ENCODE measurements at places on chromosomes 12 and 14.

DNA sequence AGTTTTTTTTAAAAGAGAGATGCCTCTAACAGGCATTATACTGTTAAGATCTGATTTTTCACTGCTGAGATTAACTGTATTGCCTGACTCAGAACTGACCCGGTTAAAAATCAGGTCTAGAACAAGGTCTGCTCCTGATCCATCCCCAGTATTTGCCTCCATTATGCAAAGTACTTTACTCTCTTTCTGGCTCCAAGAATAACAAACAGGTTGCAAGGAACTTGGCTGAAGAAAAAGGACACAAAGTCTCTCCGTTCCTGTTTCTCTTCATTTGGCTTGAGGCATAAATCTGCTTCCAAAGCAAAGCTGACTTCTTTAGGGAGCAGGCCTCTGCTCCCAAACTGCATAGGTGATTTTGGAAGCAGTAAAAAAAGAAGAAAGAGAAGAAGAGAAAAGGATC is 199.3 kb upstream of the PDZRN4 start:
- DNase-seq, result no peak

GRCh38 chr14:38835874-38836273 is 267.2 kb downstream of the SEC23A start:
- no peak for DNase-seq

- no peak for DNase-seq
Measured at GRCh38 chr12:31226639-31227038, 99.3 kb downstream of the SINHCAF start.

DNA sequence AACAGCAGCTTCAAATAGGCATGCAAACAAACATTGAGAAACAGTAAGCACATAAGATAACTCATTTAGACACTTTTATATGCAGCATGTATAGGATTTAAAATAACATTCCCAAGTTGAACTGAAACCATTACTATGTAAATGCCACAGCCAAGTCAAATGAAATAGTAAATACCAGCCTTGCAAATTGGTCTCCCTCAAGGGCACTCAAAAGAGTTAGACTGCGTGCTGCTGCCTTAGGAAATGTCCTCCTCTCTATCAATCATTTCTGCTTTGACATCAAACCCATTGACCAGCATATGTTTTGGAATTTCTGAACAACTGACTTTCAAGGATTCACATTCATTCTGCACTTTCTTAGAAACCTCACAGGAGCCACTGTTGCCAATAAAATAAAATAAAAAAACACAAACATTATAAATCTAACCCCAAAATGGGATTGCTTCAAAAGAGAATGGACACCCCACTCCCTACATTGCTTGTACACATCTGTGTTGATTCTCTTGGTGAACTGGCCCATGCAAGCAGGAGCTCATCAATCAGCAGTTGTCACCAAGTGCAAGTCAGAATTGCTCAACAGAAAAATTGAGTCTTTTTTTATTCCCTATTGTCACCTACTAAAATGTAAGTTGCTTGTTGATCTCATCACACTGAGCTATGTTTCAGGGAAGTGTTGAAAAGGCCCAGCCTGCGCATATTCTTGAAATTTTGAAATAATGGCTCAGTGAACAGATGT is 256.2 kb downstream of the DAD1 start:
- DNase-seq, result no peak

GRCh38 chr12:76252031-76252430 is 96.2 kb downstream of the BBS10 start:
- no peak for DNase-seq

DNA sequence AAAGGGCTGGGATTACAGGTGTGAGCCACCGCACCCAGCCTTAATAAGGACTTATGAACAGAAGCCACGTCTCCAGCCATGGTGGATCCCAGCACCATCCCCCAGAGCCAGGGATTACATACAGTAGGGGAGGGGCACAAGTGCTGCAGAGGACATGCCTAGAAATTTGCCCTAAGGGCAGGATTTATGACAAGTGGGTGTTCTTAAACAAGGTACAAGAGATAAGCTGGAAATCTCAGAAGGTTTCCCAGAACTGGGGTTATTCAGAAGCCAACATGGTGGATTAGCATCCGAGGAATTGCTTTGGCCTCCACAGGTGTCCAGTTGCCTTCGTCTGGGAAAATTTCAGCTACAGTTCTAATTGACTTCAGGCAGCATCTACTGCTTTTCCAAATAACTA is 114.4 kb upstream of the EGLN3 start:
- no peak for DNase-seq

DNA sequence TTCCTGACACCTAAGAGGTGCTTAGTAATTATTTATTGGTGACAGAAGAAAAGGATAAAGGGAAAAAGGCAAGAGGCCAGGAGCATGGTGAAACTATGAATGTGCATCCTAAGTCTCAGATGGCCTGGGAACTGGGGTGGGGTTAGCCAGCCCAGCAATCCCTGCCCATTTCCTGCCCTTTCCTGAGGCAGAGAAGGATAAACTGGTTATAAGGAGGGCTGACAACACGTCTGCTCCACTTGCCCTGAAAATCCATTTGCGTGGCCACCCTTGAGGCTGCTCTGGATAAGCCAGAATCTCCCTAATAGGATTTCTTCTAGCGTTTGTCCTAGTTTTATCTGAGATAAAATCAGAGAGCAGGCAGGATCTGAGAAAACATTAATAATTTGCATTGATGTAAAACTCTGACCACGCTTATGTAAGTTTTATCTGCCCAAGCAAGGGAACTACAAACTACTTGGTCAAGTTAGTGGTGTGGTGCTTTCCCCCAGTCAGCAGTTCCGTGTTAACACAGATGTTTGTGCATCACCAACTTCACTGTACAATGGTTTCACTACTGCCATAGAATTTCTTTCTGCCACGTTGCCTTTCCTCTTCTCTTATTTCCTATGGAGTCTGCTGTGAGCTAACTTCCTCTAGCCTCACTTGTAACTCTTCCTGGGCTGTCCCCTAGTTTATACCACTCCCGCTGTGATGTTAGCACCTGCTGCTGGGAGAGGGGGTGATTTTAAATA is 392.7 kb downstream of the RPS29 start:
- no peak for DNase-seq

GRCh38 chr12:68812553-68813241 is 4.7 kb downstream of the MDM2 start:
- no peak for DNase-seq

- no peak for DNase-seq
Measured at GRCh38 chr12:76084863-76085519, 506 bp upstream of the NAP1L1 start.

- DNase-seq, result no peak
Measured at GRCh38 chr12:39586816-39587215, 32.8 kb downstream of the ABCD2 start.

- DNase-seq, result no peak
Measured at GRCh38 chr14:98798099-98798498, 473.9 kb downstream of the BCL11B start.

DNA sequence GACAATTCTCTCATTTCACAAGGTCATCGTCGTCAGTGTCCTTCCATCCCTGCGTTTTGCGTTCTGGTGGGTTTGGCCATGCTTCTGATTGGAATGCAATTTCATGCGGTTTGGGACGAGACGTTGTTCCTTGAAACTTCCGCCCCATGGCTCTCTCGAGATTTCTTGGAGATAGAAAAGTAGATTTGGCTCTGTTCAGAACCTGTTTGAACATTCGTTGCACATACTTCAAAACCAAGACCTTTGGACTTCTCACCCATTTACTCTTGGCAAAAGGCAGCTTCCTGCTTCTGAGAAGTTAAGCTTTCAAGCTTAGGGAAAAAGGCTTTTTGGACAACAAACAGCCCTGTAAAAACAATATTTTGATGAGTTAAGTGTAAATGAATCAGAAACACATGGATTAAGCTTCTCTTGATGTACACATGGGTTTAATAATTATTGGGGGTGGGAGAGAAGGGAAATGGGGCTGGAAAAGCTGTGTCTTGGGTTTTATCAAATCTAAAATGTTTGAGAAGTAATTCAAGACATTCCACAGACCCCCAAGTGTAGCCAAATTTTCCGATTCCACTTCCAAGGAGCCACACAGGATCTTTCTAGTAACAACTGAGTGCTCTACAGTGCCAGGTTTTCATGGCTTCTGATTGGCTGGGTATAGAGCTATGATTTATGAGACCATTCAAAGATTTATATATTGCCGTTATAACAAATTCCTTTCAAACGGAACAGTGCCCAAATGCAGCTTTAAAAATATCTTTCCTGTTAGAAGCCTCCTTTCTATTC is 467.2 kb downstream of the MED13L start:
- DNase-seq, result no peak

DNA sequence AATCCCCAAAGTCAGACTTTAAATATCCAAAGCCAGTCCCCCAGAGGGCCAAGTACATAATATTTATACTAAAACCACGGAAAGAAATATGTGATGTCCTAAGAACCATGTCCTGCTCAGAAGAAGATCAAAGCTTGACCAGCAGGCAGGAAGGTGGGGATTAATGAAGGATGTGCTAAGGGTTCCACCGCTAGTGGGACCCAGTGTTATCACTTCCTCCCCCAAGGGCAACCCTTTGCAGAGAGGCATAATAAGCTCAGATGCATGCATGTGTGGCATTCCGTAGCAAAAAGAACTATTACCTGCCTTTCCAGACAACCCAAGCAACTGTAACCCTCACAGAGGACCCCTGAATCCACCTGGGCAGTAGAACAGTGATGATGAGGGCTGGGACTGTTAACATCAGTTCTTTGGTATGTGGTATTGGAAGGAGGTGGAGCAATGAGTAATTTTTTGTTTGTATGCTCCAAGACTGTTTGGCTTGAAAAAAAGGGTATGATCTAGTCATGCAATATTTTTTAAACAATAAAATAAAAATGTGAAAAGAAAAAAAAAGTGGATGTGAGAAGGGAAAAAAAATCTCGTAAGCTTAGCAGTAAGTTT is 71.7 kb upstream of the ETV6 start:
- DNase-seq, result no peak

GRCh38 chr14:102485693-102486512 is 23.7 kb downstream of the ANKRD9 start:
- no peak for DNase-seq

DNA sequence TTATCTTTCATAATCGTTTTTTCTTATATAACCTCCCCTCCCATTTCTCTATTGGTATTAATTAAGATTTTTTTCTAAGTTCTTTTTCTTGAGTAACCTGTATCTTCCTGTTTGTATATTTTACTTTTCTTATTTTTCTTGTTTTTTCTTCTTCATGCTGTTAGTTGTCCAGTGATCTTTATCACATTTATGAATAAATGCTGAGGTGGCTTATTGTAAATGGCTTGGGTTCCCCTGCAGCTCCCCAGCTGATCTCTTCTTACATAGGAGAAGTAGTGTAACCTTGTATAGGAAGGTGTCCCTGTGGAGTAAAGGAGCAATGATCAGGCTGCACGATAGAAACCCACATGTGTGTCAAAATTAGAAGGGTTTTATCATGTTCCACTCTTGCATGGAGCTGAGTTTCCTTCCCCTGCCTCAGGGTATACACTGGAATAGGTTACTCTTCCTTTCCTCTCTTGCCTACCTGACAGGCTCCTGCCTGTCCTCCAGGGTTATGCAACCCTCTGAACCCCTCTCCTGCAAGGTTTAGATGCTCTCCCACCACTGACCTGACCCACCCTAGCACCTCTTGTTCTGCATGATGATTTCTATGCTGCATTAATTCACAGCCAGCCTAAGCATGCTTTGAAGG is 334.8 kb upstream of the RGS6 start:
- DNase-seq, result no peak

- peak; percentile 13 for DNase-seq
Measured at GRCh38 chr12:82841487-82841904, 154.8 kb downstream of the TMTC2 start.

DNA sequence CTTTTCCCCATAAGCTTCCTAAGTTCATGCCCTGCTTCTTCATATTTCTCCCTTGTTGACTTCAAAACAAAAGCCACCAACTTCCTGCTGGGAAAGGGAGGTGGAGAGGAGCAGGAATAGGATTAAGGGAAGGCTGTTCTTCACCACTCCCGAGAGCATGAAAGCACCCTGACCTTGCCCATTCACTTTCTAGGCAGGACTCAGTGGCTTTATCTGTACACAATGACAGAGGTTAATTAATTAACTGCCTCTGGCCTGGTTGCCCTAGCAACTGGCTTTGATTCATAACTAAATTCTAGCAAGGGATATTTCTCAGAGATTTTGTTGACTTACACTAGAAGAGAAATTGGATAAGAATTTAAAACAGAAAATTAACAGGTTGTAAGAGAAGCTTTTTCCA is 396.8 kb downstream of the RPS29 start:
- no peak for DNase-seq

- DNase-seq, result no peak
Measured at GRCh38 chr14:57066887-57067513, 201.7 kb downstream of the EXOC5 start.

- DNase-seq, result no peak
Measured at GRCh38 chr12:81440001-81440400, 319.1 kb downstream of the PPFIA2 start.

DNA sequence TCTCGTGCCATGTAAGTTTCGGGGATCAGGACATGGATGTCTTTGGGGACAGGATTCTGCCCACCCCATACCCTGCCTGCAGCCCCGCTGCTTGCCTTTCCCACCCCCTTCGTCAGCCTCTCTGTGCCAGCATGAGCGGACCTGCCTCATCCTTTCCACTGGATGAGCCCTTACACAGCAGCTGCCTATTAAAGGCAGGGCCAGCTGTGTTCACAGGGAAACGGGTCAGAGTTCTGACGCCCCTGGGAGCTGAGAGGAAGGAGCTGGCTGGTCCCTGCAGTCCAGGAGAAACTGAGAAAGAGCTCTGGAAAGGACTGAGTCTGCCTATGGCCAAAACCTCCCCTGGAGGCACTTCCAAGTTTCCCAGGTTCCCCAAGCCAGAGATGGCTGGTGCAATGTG is 83.5 kb upstream of the NCOR2 start:
- DNase-seq, result no peak

GRCh38 chr12:54526812-54527630 is 22.4 kb upstream of the PDE1B start:
- no peak for DNase-seq

DNA sequence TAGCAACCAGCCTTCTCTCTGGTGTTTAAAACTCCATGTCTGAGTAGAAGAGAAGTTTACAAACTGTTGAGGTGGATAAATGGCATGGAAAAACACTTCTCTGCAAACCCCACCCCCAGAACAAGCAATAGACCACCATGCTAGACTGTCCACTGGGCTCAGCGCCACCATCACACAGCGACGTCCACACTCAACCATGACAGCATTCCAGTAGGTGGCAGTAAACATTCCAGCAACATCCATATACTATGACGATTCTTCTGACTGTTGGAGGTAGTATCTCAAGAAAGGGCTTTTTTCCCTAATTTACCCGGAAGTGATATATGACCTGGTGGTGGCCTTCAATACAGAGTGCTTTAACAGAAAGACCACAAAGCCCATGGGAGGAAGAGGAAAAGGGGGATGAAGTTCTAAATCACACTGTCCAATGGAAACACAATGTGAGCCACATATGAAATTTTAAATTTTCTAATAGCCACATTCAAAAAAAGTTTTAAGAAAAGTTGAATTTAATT is 152.2 kb downstream of the SLC15A4 start:
- no peak for DNase-seq

GRCh38 chr14:69648480-69649451 is 37.4 kb downstream of the SUSD6 start:
- no peak for DNase-seq

- DNase-seq, result no peak
Measured at GRCh38 chr12:130640901-130641300, 75.2 kb downstream of the RIMBP2 start.
